ENCODE measurements at places on chromosomes 11 and 22. TPM values are rescaled to one million over a fixed set of nuclear protein-coding genes. Genes with fewer than 3 reads are reported as not detected.

DNA sequence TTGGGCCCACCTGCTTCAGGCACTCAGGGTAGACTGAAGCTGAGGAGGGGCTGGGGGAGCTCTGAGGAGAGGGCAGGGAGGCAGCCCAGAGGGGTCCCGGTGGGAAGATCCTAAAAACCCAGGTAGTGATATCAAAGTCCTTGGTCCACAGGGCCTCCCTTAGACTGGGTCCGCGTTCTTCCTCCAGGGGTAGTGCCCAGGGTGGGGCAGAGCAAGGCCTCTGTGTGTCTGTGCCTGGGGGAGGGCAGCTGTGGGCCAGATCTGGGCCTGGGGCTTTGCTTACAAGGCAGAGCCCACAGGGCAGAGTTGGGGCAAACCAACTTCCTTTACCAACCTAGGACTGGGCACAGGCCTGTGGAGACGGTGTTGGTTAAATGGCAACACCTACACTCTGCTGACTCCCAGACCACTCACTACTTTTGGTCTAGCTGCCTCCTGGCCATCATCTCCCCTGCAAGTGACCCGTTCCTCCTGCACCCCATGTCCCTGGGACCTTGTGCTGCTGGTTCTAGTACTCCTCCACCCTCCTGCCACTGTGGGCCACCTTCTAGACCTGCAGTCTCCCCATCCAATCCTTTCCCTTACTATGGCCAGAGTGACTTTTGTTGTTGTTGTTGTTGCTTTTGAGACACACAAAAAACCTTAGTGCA is 15.8 kb downstream of the ATG16L2 start:
- H3K27me3 ChIP-seq: no peaks in the 10 kb centered on the region
- H3K36me3 ChIP-seq: peaks cover 13% of the 10 kb centered on the region
- no peak overlapping the region for H3K4me3 ChIP-seq
- DNase-seq: peak; percentile 10

Gene RAPSN
- 0.29 TPM for total RNA-seq

- peaks cover 9% of the 10 kb centered on the region for H3K4me1 ChIP-seq
- no peak for DNase-seq
- H3K27ac ChIP-seq: no peak overlapping the region
- no peaks in the 10 kb centered on the region for H3K36me3 ChIP-seq
- H3K4me3 ChIP-seq: no peak overlapping the region
Observed at GRCh38 chr11:66915866-66916265, 42.3 kb downstream of the PC start.

Gene LUZP2
- total RNA-seq: not detected

DNA sequence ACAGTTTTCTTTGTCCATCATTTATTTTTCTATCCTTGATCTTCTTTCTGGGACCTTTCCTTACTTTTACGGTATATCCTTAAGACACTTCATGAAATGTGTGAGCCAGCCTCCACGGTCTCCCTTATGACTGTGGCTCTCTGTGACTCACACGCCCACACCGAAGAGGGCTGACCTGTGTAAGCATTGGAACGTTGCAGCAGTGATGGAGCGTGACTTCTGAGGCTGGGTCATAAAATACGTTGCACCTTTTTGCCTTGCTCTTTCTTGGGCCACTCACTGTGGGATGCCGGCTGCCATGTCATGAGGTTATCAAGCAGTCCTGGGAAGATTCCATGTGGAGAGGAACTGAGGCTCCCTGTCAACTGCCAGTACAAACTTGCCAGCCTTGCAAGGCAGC is 96.3 kb upstream of the RAB1B start:
- no peaks in the 10 kb centered on the region for H3K27me3 ChIP-seq
- peaks cover 8% of the 10 kb centered on the region for H3K4me1 ChIP-seq
- DNase-seq: peak; percentile 90
- peak overlapping the region; percentile 51 for H3K27ac ChIP-seq

All from osteoblast (primary cell).